Tibial nerve (tissue), 4 donors: ENCODE measurements at places on chromosomes 13 and 19. TPM values are rescaled to one million over a fixed set of nuclear protein-coding genes. Genes with fewer than 3 reads are reported as not detected.

DNA sequence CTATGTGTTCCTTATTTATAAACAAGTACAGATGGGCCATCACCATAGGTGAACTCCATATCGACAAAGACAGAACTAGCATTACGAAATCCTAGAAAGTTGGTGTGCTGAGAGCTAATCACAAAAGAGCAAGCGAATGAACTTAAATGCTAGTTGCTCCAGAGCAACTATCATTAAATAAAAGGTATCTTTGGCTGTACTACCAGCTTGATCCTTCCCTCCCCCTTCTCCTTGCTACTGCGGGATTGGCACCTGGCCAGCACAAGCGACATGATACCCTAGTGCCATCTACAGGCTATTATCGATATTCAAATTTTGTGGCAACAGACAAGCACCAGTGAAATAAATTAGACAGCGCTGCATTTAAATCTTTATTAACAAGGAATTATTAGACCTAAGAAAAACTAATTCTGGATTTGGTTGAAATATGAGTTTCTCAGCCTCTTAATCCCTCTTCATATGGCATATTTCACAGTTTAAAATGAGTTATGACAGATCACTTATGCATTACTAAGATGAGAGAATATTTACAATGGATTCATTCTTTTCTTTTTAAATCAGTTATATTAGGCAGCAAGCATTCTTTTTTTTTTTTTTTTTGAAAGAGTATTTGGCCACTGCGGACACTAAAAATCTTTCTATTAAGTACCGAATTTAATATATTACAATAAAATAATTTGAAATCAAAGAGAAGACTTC lies 5.8 kb downstream of the PCDH9 start:
- peak; percentile 73 for DNase-seq

GRCh38 chr19:9171393-9171991 lies 7.3 kb upstream of the OR7D2 start:
- DNase-seq, result no peak

DNA sequence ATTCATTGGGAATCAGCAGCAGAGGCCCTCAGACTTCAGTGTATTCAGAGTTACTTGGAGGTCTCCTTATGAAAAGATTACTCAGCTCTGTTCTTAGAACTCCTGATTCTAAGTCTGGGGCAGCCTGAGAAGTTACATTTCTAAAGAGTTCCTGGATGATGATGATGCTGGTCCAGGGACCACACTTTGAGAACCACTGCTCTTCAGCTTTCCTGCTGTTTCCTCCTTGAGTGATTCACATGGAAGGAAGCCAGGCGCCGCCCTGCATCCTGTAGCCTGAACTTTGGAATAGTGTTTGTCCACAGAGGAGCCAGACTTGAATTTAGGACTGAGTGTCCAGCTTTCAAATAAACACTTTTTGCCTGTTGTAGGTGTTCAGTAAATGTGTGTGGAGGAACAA lies 2.9 kb downstream of the CEBPG start:
- DNase-seq, result peak; percentile 71

DNA sequence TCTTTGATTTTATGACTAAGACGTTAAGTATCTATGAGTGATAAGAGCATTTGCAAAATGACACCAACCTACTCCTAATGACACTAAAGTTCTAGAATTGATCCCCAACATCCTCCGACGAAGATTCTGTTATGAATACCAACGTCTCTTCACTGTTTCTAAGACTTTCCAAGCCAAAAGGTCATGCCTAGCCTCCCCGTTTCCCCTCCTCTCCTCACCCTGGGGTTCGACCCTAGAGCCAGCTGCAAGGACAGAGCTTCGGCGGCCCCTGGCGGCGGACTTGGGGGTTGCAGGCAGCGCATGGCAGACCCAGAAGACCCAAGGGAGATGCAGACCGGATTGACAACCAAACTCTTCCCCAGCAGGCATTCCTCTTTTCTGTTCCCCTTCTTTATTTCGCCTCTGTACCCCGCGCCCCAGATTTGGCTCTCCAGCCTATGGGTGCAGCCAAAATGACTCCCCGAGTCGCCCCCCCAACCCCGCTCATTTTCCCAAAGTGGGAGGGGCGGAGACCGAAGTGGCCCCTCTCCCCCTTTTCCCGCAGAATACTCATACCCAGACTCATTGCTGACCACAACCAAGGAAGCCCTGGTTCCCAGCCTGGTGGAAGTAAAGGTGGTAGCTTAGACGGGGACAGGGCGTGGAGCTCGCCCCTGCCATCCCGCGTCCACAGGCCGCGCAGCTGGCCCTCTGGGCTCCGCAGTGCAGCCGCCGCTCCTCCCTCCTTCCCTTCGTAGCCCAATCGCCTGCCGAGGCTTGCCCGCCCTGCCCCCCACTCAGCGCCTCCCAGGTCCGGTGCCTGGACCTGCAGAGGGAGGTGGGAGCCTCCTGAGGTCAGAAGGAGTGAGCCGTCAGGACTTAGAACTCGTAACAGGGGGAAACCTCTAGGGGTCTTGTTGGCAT lies 4.1 kb upstream of the EML2 start:
- DNase-seq, result peak; percentile 70

DNA sequence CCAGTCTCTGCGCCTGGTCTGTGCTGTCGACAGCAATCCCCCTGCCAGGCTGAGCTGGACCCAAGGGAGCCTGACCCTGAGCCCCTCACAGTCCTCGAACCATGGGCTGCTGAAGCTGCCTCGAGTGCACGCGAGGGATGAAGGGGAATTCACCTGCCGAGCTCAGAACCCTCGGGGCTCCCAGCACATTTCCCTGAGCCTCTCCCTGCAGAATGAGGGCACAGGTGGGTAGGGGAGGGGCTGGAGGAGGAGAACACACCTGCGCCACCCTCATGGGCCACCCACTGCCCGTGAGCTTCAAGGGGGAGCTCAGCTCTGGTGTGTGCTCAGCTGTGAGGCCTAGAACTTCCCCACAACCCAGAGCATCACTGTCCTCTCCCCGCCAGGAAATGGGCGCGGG lies 38.6 kb upstream of the CD33 start:
- no peak for DNase-seq

- DNase-seq, result no peak
Measured at GRCh38 chr13:41354416-41354815, 43.3 kb downstream of the NAA16 start.

DNA sequence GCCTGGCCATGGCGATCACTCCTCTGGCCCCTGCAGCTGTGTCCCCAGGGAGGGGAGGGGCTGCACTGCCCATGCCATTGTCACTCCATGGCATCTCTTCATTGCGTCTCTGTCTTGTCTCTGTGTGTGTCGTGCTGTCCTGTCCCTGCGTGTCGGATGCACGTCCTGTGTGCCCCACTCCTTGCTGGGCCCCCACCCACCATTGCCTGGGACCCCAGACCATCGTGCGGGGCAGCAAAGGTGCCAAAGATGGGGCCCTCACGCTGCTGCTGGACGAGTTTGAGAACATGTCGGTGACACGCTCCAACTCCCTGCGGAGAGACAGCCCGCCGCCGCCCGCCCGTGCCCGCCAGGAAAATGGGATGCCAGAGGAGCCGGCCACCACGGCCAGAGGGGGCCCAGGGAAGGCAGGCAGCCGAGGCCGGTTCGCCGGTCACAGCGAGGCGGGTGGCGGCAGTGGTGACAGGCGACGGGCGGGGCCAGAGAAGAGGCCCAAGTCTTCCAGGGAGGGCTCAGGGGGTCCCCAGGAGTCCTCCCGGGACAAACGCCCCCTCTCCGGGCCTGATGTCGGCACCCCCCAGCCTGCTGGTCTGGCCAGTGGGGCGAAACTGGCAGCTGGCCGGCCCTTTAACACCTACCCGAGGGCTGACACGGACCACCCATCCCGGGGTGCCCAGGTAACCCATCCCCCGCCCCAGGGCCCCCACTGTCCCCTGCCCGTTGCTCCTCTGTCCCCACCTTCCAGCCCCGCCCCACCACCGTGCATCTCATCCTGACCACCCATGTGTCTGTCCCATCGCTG lies 23.9 kb upstream of the NCCRP1 start:
- DNase-seq, result no peak

IRS2 gene
- 45.7 TPM for total RNA-seq

SMIM44 gene
- total RNA-seq, result not detected

LPAR6 gene
- total RNA-seq, result 21.4 TPM

ZNF577 gene
- total RNA-seq, result 24.3 TPM

CASP14 gene
- total RNA-seq, result not detected

SHISA7 gene
- 4.1 TPM for total RNA-seq

TEX26 gene
- total RNA-seq, result not detected

IGFL4 gene
- 0.90 TPM for total RNA-seq

SRRM5 gene
- total RNA-seq, result 0.20 TPM

KLK3 gene
- total RNA-seq, result not detected
